ENCODE measurements at places on chromosomes 7 and 10. TPM values are rescaled to one million over a fixed set of nuclear protein-coding genes. Genes with fewer than 3 reads are reported as not detected.
A peak's percentile ranks its signal among the peaks of the same experiment; 100 is the strongest.

GRCh38 chr7:142626420-142627035 lies 122.7 kb upstream of the PRSS1 start:
- H3K36me3 ChIP-seq: no peaks in the 10 kb centered on the region
- no peak overlapping the region for H3K27ac ChIP-seq
- peaks cover 2% of the 10 kb centered on the region for H3K27me3 ChIP-seq
- DNase-seq: peak; percentile 83

- H3K27ac ChIP-seq: peak overlapping the region; percentile 68
- peaks cover 27% of the 10 kb centered on the region for H3K27me3 ChIP-seq
- H3K4me1 ChIP-seq: peaks cover 28% of the 10 kb centered on the region
- H3K36me3 ChIP-seq: no peaks in the 10 kb centered on the region
- no peak overlapping the region for H3K4me3 ChIP-seq
These were observed 73.4 kb upstream of the BTBD16 start for GRCh38 chr10:122197611-122198222.

DNA sequence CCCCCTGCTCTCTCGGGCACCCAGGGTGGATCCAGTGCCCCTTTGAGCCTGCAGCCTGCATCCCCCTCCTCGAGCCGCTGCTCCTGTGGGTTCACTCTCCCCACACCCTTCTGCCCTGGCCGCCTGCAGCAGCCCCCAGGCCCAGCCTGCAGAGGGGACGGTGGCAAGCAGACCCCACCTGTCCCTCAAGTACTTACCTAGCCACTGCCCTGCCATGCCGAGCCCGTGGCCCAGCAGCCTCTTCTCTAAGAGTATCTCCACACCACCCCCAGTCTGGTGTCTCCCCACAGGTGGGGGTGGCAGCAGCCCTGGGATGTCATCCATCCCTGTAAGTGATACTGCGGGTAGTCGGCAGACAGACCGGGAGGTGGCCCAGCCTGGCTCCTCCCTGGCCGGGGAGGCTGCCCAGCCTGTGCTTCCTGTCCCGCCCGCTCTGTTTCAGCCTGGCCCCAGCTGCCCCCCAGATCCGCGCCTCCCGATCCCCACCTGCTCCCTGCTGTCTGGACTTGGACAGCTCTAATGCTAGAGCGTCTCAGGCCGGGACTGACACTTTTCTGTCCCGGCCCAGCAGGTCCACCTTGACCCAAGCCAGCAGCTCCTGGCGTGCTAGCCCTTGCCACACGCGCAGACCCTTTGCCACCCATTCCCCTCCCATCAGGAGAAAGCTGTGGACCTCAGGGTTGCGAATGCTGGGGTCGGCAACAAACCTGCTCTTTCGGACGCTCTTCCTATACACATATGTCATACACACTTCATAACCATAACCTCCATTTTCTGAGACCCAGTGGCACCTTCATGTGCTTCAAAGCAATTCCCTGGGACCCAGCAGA lies 25.0 kb downstream of the YKT6 start:
- H3K27ac ChIP-seq: no peak overlapping the region
- H3K36me3 ChIP-seq: no peaks in the 10 kb centered on the region
- DNase-seq: peak; percentile 49
- H3K4me3 ChIP-seq: no peak overlapping the region

DNA sequence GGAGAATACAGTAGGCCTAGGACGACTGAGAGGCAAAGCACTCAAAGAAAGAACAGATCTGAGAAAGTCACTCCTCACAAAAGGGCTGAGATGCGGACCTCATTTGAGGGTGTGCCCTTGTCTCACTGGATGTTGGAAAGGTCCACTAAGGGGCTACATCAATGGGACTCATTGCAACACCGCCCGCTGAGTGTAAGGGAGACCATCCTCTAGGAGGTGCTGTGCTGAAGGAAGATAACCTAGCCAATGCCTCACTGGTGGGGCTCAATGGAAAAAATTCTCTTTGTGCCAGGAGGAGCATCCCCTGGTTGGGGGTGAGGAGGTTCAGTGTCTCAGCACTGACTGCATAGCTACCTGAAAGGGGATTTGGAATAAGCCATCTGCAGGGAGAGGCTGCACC lies 758.7 kb upstream of the CELF2 start:
- no peak for DNase-seq
- no peaks in the 10 kb centered on the region for H3K27me3 ChIP-seq
- H3K27ac ChIP-seq: no peak overlapping the region

DNA sequence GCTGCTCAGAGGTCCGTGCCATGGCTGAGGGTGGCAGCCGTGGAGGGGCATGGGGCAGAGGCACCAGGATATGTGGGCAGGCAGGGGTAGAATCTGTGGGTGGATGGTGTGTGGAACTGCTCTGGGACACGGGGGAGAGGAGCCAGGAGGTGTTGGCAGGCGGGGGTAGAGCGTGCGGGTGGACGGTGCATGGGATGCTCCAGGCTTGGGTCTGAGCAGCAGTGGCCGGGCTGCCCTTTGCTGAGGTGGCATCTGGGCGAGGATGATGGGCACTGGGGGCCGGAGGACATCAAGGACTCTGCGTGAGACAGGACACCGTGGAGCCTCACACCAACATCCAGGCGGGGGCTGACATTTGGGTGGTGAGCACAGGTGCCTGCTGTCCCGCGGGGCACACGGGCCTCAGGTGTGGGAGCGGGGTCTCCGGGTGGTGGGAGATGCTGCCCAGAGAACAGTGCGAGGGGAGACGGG lies 46.2 kb downstream of the JAKMIP3 start:
- no peak for DNase-seq
- peaks cover 3% of the 10 kb centered on the region for H3K27me3 ChIP-seq
- H3K36me3 ChIP-seq: no peaks in the 10 kb centered on the region
- no peak overlapping the region for H3K4me3 ChIP-seq

Gene CACUL1
- 64.5 TPM for total RNA-seq

Gene PLEKHS1
- not detected for total RNA-seq
